ENCODE measurements at places on chromosomes 3 and 15.

- no peak for DNase-seq
These were observed 4.8 kb downstream of the VEPH1 start for GRCh38 chr3:157498371-157498770.

DNA sequence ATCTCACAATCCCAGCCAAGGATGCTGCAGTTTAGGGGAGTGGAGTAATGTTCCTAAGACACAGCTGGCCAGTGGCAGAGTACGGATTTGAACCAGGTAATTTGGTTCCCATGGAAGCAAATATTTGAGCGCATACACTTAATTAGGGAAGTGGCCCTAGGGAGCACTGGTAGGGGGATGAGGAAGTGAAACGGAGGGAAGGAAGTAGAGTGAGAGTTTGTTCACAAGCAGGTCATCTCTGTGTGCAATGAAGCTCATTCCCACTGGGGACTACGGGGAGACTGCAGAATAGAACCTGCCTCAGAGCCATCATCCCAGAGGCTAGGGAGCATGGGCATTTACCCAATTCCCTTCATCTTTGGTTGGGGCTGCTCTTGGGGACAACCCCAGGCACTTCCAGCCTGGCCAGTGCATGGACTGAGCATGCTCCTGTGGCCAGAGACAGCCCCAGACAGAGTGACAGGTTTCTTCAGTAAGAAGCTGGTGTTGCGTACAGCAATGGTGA lies 317.2 kb upstream of the PROK2 start:
- no peak for DNase-seq

GRCh38 chr15:65993236-65993635 lies 123.9 kb downstream of the RAB11A start:
- DNase-seq = no peak

- no peak for DNase-seq
These were observed 10.9 kb downstream of the GNB5 start for GRCh38 chr15:52180196-52180835.

GRCh38 chr3:99753268-99753975 lies 64.2 kb upstream of the CMSS1 start:
- DNase-seq = peak; percentile 13

GRCh38 chr3:120093119-120093910 lies 932 bp downstream of the GSK3B start:
- DNase-seq = peak; percentile 11

DNA sequence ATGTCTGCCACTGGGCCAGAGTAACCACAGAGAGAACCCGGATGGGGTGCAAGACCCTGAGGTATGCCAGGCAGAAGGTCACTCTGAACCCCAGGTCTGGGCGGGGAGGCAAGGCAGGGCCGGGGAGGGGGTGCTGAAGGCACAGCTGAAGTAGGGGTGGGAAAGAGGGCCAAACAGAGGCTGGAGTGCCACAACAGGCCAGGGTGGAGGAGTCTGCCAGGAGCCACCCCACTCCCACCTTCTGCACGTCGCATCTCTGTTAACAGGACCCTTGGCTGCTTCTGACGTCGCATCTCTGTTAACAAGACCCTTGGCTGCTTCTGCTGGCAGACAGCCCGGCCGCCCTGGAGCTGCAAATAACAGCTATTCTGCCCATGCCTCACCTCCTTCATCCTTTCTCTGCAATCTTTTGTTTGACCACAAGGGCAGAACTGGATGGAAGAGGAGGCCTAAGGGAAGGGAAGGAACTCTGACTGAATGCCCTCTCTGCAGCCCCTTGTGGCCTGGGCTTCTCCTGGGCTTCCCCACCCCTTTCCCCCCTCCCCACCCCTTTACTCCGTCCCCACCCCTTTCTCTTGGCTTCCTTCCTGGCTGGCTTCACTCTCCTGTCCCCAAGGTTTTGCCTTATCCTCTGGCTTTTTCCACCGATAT lies 20.6 kb upstream of the FBLN2 start:
- no peak for DNase-seq

DNA sequence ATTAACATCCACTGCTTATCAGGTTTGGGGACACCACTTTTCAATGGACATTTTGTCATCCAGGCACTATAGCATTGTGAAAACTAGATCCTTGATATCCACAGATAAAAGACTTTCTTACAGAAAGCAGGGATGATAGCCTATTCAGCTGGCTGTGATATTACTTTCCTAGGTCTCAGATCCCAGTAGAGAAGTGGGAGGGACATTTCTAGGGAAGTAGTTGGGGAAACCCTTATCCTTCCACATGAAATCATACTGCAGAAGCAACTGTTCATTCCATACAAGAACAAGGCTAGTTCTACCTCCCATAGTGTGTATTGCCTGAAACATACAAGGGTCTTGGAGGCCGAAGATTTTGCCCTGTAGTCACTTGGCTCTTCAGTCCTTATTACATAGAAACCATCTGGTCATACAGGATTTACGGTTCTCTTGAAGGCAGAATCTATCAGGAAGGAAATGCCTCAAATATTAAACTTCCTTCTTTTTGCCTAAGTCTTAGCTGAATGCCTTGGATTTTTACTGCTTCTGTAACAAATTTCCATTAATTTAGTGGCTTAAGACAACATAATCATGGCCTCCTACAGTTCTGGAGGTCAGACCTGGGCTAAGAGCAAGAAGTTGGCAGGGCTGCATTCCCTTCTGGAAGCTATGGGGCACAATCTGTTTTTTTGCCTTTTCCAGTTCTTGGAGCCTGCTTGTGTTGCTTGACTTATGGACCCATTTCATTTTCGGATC lies 119.4 kb downstream of the ECT2 start:
- no peak for DNase-seq

Data from stimulated activated CD4-positive, alpha-beta T cell treated with anti-CD3 and anti-CD28 coated beads, Interleukin-12 subunit alpha, Interleukin-12 subunit beta, amount 100 ng/mL, for 48 hours (primary cell).